ENCODE measurements at places on chromosomes 2 and 18. TPM values are rescaled to one million over a fixed set of nuclear protein-coding genes. Genes with fewer than 3 reads are reported as not detected.

DNA sequence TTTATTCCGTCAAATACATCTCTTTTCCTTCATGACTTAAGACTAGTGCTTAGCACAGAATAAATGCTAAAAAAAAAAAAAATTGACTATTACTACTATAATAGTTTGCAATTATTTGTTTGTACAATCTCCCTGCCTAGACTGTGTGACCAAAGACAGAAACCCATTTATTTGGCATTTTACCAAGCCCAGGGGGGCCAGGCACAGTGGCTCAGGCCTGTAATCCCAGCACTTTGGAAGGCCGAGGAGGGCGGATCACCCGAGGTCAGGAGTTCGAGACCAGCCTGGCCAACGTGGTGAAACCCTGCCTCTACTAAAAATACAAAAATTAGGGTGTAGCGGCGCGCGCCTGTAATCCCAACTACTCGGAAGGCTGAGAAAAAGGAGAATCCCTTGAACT is 1.4 kb downstream of the ASB3 start:
- no peak for ATAC-seq

- ATAC-seq: no peak
Observed at GRCh38 chr18:2572892-2573291, 1.5 kb downstream of the NDC80 start.

DNA sequence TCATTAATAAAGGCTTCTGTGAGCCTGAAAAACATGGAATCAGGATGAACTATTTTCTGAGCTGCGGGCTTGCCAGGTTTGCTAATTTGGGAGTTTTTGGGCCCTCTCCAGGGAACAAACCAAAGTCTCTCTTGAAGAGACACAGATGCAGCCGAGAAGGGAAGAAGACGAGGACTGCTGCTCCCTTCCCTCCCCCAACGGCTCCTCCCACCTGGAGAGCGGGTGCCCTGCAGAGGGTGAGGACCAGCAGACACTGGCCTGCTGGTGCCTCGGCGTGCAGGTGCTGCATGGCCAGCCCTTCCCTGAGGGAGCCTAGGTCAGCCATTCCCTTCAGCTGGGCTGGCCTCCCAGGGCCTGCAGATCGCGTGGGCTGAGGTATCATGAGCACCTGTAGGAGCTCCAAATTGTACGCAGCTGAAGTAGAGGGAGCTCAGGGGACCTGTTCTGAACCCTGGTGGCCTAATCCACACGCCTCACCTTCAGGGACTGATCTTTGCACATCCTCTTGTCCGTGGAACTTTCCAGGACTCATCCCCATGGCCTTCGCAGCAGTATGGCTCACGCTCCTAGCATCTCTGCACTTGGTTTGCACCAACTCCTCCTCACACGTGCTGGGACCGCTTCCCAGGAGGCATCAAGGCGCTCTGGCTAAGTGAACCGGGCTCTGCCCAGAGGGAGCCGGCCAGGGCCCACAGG is 19.5 kb downstream of the EMX1 start:
- ATAC-seq: no peak

DNA sequence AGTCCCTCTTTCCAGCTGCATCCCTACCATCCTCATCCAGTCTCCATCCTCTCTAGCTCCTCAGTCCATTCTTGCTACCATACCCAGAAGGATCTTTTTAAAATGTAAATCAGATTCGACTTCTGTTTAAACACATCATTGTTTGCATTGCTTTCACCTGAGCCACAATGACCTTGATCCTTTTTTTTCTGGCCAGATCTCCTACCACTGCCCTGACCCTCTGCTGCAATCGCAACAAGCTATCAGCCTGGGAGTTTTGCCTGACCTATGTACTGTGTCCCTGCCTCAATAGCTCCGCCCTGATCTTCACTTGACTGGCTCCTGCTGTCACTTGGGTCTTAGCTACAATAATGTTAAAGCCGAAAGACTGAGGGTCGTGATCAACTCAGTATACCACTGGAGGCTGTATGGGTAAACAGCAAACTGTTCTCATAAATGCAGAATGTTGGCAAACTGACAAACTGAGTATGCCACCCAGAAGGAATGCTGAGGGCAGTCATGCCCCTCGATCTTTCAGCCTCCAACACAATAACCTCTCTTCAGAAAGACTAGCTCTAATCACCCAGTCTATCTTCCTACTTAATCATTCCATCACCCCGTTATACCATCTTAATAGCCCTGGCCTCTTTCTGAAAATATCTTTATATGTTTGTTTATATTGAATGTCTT is 2.6 kb upstream of the RBM43 start:
- ATAC-seq: no peak

DNA sequence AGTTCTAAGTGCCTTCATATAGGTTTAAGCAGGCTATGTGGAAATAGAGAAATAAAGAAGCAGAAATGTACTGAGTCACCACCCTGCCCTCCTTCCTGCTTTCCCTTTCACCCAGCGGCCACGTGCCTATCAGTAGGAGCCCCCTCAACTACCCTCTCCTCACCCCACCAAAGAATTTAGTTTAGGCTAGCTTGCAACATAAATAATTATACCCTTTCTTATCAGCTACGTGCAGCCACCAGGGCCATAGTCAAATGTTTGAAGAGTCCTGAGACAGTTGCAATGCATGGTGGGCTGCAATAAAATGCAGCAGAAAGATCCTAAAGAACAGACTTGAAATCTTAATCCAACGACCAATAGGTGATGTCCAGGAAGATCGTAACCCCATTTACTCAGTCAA is 101.2 kb downstream of the RTP5 start:
- ATAC-seq: no peak

- peak; percentile 82 for ATAC-seq
Observed at GRCh38 chr2:174606336-174606735, 8.7 kb upstream of the WIPF1 start.

DNA sequence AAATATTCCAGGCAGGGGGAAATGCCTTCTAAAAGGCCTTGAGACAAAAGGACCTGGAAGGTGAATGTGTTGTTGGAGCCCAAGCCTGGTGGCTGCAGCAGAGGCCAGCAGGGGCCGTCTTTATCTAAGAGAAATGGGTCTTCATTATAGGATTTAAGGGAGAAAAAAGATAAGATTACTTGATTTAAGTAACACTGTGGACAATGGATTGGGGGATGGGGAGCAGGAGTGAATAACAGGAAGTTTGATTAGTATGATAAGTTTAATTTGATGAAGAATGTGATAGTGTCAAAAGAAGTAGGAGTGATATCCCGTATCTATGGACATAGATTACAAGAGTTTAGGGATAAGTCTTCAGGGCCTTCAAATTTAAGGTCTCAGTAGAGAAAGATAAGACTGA is 64.2 kb downstream of the WDR75 start:
- ATAC-seq: no peak

GRCh38 chr2:54895730-54896129 is 154.5 kb downstream of the RTN4 start:
- ATAC-seq: no peak

- ATAC-seq: peak; percentile 6
Observed at GRCh38 chr2:127527001-127527804, 914 bp upstream of the IWS1 start.

DNA sequence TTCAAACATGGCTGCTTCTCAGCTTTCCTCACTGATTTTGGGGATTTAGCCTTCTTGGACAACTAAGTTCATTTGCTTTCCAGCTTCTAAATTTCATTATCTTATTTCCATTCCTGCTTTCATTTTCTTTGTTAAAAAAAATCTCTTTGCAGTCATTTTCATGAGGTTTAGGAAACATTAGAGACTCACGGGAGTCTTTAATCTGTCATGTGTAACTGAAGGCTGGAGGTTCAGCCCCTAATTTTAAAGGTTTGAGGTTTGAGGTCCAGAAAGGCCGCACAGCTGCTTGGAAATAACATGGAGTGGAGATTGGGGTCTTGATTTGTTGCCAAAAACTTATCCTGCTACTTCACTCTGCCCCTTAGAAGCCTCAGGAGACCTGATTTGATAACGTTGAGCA is 30.3 kb downstream of the PROKR1 start:
- ATAC-seq: no peak

- no peak for ATAC-seq
Observed at GRCh38 chr2:2793925-2794560, 463.0 kb upstream of the MYT1L start.

GRCh38 chr2:134352844-134353243 is 99.0 kb downstream of the MGAT5 start:
- no peak for ATAC-seq

DNA sequence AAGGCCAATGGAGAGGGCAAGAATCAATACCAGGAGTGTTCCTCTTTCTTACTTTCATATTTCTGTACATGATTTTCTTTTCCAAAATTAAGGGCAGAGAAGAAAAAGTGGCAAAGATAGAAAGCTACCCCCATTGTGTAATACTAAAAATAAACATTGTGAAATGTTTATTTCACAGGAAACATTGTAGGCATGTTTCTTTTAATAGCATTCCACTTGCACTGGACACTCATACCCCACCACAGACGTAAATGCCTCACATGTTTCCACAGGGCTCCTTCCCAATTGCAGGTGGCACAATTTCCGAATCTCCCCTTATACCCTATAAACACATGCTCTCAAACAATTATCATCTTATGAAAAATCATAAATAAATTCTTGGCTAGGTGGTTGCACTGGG is 645.1 kb upstream of the SETBP1 start:
- ATAC-seq: no peak

GRCh38 chr18:74110976-74111375 is 36.7 kb downstream of the FBXO15 start:
- ATAC-seq: no peak

DNA sequence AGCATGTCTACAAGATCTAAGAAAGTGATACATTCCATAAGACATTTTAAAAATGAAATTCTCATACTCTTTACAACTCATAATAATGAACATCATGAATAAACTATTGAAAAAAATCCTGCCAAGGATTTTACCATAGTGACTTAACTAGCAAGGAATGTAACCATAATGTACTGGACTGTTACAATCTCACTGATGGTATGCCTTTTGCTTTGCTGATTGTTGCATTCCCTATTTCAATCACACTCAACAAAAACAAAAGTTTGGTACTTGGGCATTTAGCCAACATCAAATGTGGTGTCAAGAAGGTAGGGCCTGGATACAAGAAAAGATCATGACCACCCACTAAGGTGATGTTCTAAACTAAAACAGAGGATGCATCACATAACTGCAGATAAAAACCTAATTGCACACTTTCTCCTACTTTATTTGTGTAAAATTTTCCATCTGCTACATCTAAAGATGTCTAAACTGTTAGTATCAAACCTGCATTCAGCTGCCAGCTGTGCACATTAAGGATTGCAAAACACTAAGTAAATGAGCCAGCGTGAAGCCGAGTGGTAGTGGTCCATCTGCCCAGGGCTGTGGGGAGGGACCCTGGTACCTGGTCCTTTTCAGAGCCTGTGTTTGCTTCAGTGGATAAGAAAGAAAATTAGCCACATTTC is 564.4 kb downstream of the ZEB2 start:
- ATAC-seq: no peak

GRCh38 chr2:109457794-109458193 is 156.0 kb downstream of the SEPTIN10 start:
- ATAC-seq: no peak

- no peak for ATAC-seq
Observed at GRCh38 chr2:219525533-219526232, 11.4 kb downstream of the ASIC4 start.

DNA sequence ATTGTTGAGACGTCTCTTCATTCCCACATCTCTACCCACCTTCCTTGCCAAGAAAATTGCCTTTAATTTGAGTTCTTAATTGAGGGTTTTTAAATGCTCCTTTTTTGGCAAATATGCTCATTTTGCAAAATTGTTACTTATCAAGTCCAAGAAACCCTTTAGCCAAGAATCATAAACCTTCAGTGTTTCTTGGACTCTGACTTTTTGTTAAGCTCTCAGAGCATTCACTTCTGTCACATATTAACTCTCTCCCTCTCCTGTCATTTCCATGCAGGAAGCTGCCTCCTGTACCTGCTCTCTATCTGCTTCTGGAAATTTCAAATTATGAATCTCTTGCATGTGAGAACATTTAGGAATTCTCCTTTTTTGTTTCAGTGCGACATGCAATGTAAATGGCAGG is 100.0 kb upstream of the PIEZO2 start:
- ATAC-seq: no peak

- no peak for ATAC-seq
Observed at GRCh38 chr2:44770221-44771195, 171.0 kb upstream of the SIX3 start.

GRCh38 chr18:32383050-32383819 is 87.4 kb downstream of the GAREM1 start:
- peak; percentile 81 for ATAC-seq

The INHBB gene
- 8.4 TPM for total RNA-seq

The PTPRN gene
- not detected for total RNA-seq

The KLF7 gene
- 59.3 TPM for total RNA-seq

The RAX gene
- not detected for total RNA-seq

The GPR75 gene
- total RNA-seq: 6.1 TPM

The GLS gene
- 219 TPM for total RNA-seq

The GPR45 gene
- total RNA-seq: not detected

The UGT1A1 gene
- total RNA-seq: not detected

The NR4A2 gene
- 1.8 TPM for total RNA-seq
